ENCODE measurements at places on chromosomes 13 and 19.
A peak's percentile ranks its signal among the peaks of the same experiment; 100 is the strongest.

DNA sequence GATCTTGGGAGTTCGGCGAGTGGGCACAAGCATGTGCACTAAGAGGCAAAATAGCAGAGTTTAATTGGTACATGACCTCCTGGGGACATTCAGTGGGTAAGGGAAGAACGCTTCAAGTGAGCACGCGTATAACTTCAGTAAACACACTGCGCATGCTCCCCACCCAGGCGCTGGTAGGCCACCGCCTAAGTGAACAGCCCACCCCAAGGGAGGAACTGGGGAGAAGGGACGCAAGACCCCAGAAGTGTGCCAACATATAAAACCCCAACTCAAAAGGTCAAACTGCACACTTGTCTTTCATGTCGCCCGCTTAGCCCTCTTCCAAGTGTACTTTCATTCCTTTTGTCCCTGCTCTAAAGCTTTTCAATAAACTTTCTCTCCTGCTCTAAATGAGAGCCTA lies 10.5 kb upstream of the NTN5 start:
- no peak for DNase-seq

DNA sequence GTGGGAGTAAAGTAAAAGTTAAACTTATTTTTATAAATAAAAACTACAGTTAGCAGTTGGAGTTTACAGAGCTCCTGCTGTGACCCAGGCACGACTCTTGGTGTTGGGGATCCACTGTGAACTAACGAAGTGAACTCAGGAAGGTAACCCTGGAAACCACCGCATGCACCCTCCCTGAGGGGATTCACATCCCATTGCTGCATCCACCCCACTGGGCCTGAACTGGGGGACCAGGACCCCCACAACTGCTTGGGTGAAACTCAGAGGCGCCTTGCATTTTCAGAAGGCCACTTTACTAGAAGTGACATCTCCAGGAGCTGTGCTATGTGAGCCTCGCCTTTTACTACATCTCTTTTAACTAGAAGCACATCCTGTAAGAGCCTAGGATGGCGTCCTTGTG lies 166.4 kb downstream of the TEX29 start:
- DNase-seq, result no peak

DNA sequence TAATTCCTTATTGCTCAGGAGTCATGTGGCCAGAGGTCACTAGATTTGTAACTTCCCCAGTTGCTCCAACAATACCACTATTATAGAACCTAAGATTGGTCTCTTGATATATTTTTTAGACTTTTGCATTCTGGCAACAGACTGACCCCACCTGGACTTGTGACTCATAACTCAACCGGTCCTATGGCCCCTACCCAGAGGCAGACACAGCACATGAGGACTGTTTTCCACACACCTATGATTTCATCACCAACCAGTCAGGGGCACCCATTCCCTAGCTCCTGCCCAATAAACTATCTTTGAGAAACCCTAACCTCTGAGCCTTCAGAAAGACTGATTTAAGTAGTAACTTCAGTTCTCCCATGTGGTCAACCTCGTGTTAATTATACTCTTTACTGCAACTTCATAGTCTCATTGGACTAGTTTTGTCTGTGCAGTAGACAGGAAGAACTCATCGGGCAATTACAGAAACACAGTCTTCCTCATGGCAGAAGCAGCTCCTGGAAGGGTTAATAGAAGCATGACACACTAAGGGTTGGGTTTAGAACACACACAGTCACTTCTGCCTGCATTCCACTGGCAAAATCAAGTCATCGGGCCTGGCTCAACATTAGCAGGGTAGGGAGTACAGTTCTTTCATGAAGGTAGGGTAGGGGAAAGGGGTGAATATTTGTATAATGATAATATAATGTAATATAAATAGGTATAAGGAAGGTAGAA lies 251.8 kb downstream of the UQCRFS1 start:
- DNase-seq, result no peak

GRCh38 chr13:67943116-67943515 lies 713.0 kb upstream of the PCDH9 start:
- DNase-seq, result no peak

DNA sequence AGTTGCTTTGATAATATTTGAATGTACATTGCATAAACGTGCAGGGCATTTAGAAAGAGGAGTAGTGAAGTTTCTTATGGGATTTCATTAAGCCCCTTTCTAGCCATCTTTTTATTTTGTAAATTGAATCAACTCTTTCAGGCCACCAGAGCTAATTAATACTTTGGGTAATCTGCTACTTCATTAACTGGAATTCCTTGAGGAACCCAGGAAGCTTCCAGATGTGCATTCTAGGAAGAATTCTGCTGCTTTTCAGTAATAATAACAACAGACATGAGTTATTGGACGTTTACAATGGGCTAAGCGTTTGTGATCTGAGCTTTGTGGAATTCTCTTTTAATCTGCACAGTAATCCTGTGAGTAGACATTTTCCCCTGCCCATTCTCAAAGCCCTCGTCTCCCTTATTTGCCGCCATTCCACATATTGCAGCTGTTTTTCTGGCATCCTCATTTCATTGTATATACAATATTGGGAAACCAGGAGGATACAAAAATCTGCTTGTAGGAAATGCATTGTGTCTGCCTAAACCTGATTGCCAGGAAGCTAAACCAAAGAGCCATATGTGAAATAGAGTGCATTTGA lies 103.9 kb downstream of the HS6ST3 start:
- no peak for DNase-seq

GRCh38 chr19:2720777-2721569 lies at the start of gene DIRAS1:
Gene DIRAS1, minus strand, starts transcription at chr19:2721372. Its CDS starts 3,566 bp downstream, at chr19:2717806.
- no peak for DNase-seq

- no peak for DNase-seq
Observed at GRCh38 chr13:93872376-93872775, 607.1 kb downstream of the DCT start.

DNA sequence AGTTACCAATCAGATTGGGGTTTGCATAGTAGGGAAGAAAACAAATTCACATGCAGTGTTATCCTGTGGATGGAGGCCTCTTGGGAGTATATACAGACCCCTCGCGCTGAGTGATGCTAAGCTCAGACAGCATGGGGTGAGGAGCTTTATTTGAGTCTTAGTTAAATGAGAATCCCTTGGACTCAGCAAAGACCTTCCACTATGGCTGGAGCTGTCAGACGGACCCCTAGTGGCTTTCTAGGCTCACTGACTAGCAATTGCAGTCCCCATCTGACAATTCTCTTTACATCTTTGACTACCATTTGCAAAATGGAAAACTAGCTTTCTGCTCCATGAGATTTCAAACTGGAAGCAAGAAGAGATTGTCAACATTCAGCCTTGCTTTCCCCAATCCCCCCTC lies 90.4 kb downstream of the STOML3 start:
- no peak for DNase-seq

GRCh38 chr13:36531746-36532486 lies 99.6 kb downstream of the CCNA1 start:
- DNase-seq, result no peak

DNA sequence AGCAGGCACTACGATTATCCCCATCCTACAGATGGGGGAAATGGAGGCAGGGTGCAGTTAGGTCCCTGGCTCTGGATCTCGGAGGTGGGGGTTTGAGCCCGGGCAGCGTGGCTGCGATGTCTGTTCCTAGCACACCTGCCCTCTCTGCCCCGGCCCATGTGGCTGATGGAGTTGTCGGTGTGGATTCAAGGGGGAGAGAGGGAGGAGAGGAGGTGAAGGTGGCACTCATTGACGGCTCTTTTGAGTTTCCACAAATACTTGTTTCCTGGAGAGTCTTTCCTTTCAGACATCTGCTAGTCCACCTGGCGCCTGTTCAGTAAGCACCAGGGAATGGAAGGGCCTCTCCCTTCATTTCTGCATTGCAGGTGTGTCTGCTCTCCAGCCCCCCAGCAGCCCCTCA lies 69.9 kb downstream of the ARHGEF18 start:
- DNase-seq, result no peak

- no peak for DNase-seq
Observed at GRCh38 chr19:610801-611480, 21.3 kb downstream of the HCN2 start.

GRCh38 chr19:14375582-14376291 lies 5.5 kb upstream of the ADGRE5 start:
- DNase-seq, result no peak

GRCh38 chr19:872266-872951 lies 12.9 kb downstream of the CFD start:
- DNase-seq, result peak; percentile 69

DNA sequence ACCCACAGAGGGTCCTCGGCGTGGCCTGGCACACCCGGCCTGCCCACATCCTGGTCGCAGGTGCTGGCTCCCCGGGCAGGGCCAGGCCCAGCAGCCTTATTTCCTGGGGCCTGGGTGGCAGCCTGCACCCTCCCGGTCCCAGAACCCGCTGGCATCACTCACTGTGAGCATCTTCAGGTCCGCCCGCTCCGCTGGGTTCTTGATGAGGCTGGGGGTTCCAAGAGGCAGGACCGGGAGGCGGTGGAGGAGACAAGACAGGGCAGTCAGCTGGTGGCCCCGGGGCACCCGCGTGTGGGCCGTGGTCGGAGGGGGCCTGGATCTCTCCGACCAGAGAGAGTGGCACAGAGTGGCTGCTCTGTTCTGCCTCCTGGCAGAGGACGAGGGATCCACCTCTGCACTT lies 27.6 kb upstream of the ZBTB7A start:
- no peak for DNase-seq

DNA sequence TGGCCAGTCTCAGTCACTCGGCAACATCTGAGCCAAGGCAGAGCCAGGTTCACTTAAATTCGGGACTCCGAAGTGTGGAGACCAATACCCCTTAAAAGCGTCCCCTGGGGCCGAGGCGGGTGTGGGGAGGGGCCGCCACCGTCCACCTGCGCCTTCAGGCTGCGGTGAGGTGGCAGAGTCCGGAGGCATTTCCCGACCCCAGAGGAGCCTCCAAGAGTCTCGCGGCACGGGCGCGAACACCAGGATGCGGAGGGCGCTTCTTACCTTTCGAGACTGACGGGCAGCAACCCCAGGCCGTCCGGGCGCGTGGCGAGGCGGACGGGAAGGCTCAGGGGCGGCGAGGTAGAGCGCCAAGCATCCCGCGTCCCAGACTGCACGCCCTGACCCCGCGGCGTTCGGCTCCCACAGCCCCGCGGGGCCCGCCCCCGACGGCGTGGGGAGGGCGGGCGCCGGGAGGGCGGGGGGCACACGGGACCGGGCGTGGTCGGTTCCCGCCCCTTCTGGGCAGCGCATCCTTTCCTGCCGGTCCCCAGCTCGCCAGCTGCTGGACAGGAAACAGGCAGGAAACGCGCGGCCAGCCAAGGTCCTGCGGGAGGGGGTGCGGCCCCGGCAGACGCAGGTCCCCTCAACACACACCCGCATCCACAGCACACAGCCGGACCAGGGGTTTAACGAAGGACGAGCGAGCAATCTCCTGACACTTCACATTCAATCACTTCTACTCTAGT lies at the start of gene THSD1:
THSD1 (minus strand) TSS at position 406 of the 728 bp plus-strand sequence. CDS start 3,572 bp downstream, outside the sequence.
- DNase-seq, result no peak

DNA sequence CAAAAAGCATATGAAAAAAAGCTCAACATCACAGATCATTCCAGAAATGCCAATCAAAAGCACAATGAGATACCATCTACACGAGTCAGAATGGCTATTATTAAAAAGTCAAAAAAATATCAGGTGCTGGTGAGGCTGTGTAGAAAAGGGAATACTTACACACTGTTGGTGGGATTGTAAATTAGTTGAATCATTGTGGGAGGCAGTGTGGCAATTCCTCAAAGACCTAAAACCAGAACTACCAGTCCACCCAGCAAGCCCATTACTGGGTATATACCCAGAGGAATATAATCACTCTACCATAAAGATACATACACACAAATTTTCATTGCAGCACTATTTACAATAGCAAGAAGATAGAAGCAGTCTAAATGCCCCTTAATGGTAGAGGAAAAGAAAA lies 529.9 kb downstream of the SLITRK1 start:
- no peak for DNase-seq

DNA sequence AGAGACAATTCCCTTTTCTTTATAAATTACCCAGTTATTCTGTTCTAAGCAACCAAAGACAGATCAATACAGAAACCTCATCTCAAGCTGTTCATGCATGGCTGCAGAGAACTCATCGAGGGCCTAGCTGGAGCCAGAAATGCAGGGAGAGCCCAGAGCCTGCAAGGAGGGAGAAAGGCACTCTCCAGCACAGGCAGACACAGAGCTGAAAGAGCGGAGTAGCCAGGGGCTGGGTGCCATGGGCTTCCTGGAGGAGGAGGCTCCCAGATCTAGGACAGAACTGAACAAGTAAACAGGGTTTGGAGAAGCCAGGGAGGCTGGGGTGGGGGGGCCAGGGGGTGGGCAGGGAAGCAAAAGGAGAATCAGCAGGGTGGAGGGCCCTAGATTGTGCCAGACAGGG lies 144.2 kb upstream of the ZNF507 start:
- DNase-seq, result no peak

DNA sequence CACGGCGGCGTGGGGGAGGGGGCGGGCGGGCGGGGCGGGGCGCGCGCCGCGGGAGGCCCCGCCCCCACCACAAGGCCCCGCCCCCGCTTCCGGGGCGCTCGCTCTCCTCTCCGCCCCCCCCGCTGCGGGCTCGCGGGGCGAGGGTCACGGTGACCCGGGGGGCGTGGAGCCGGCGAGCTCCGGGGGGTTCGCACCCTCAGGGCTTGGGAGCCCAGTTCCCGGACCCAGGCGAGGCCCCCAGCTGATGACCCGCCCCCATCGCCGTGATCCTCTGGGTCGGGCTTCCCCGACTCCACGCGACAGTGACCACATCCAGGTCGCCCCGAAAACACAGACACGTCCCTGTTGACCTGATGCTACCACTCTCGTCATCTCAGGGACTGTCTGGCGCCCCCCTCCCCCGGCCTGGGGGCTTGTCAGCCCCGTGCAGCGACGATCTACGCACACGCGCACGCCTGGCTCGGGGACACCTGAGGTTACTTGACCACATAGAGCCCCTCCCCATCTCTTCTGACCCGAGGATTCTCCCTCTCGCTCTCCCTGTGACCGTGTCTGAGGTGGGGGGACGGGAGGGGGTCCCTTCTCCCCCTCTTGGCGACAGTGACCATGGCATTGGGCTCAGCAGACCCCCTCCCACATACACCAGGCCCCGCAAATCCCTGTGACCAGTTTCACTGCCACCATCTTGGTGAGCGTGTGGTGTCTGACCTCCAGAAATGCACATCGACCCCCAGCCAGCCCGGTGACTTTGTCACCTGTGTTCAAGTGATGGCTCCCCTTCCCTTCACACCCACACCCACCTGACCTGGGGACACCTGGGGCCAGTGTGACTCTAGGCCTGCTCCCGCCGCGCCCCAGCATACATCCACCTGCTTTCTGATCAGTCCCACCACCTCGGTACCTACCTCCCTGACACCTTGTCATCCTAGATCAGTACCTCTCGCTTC lies 670 bp downstream of the MAP2K7 start:
- no peak for DNase-seq

GRCh38 chr13:21117104-21117809 lies 55.9 kb upstream of the LATS2 start:
- no peak for DNase-seq

- DNase-seq, result no peak
Observed at GRCh38 chr13:44396701-44397580, 23.3 kb downstream of the SERP2 start.

DNA sequence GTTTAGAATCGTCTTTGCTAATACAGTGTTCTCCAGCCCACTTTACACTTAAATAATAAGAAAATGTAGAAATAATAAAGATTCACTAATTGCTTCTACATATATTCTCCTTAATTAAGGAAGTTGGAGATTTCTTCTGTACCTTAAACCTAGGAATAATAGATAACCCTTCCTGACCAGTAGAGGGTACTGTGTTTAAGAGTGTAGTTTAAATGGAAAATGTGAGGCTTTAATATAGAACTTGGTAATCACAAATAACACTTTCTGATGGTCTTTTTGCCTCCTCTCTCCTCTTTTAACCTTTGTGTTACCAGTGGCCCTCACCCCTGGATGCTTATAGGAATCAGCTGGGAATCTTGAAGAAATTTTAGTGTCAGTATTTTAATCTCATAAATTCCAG lies 20.7 kb downstream of the POMP start:
- no peak for DNase-seq
